ENCODE measurements at places on chromosomes 3 and 15.

DNA sequence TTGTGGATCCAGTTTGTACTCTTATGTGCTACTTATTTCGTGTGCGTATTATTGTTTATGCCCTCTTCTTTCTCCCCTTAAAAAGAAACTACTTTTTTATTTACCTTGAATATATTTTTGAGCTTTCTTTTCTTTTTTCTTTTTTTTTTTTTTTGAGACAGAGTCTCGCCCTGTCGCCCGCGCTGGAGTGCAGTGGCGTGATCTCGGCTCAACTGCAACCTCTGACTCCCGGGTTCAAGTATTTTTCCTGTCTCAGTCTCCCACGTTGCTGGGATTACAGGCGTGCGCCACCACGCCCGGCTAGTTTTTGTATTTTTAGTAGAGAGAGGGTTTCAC, 1.5 kb downstream of the SLC25A38 start:
- DNase-seq = no peak

- no peak for DNase-seq
Measured at GRCh38 chr3:135228201-135228600, 433.1 kb downstream of the EPHB1 start.

GRCh38 chr3:9340472-9340902, 22.4 kb upstream of the THUMPD3 start:
- DNase-seq = no peak

- DNase-seq = no peak
Measured at GRCh38 chr3:175456466-175456865, 597.3 kb downstream of the NAALADL2 start.

DNA sequence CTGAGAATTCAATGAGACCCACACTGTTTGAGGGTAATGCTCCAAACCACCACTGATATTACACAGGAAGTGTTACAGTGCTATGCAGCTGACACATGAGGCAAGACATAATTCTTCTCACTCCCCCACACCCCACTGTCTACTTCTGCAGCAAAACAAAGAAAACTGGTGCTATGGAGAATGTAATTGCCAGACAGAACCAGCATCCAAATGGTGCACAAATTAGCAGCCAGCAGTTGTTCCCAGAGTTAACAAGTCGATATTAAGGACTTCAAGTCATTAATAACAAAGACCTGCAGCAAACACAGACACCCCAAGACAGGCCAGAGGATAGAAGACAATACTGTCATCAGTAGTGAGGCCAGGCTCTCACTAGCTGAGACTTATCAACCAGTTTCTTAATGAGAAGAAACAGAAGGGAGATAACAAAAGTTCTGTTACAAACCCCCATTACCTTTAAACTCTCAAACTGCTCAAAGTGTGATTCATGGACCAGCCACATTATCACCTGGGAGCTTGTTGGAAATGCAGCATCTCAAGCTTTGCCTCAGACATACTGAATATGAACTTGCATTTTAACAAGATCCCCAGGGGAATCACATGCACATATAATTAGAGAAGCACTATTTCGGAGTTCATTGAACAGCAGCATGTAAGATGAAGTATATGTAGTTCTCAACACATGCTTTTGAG, 58.7 kb upstream of the FNDC3B start:
- no peak for DNase-seq

DNA sequence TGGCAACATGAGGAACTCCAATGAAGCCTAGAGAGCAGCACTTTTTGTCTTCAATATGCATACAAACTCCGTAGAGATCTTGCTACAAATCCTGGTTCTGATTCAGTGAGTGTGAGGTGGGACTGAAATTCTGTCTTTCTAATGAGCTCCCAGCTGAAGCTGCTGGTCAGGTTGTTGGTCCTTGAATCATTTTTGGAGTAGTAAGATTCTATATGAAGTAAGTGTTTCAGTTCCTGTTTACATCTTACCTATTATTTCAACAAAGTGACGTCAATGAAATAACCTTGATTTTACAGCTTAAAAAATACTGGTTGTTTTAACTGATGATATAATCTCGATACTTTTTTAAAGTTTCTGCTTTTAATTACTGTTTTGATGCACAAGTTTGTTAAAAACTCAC, 33.9 kb downstream of the SHQ1 start:
- DNase-seq = peak; percentile 51

- no peak for DNase-seq
Measured at GRCh38 chr3:127067116-127067910, 84.4 kb downstream of the PLXNA1 start.

- DNase-seq = peak; percentile 84
Measured at GRCh38 chr15:70892002-70892911, at the start of the genes LRRC49 and THAP10. LRRC49 (plus strand) TSS chr15:70892826; CDS start chr15:70892895, 69 bp downstream. THAP10 (minus strand) TSS chr15:70892433; CDS start chr15:70892272, 161 bp downstream.

GRCh38 chr15:87227846-87228245, 1028.7 kb downstream of the NTRK3 start:
- DNase-seq = no peak

GRCh38 chr15:66409565-66410108, 22.9 kb downstream of the MAP2K1 start:
- DNase-seq = no peak

DNA sequence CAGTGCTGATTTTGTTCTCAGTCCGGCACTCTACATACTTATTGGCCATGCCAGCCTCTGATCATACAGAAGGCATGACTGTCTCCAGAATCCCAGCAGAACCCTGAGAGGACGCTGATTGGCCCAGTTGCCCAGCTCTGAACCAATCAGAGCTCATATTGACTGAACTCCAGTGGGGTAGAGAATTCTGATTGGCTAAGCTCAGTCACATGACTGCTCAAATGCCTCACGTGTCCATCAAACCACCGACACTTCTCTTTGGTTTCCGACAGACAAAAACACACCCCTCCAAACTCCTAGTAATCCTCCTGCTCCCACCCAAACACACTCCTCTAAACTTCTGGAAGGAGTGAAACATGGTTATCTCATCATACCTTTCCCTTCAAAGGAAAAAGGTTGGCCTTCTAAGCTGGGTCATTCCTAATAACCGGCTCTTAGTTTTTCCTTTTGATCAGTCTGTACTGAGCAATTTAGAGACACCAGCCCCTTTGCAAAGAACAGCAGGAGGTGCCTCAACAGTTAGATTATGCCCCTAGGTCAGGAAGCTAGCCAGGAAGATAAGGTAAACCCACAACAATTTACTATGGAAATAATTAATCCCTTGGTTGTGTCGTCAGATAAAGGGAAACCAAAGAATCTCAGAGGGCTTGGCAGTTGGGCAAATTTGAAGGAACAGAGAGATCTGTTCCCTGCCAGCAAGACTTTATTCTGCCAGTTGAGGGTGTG, 187.8 kb downstream of the TLE3 start:
- no peak for DNase-seq

GRCh38 chr3:119911748-119912147, 129.8 kb downstream of the NR1I2 start:
- no peak for DNase-seq

- DNase-seq = no peak
Measured at GRCh38 chr3:115525731-115526130, 97.6 kb upstream of the GAP43 start.

- no peak for DNase-seq
Measured at GRCh38 chr15:50925281-50925680, 16.8 kb downstream of the AP4E1 start.

GRCh38 chr3:177852001-177852807, 654.9 kb upstream of the TBL1XR1 start:
- DNase-seq = no peak

Data from GM10248 (cell line).